Right renal cortex interstitium (tissue), 3 donors: ENCODE measurements at places on chromosomes 7 and 10. TPM values are rescaled to one million over a fixed set of nuclear protein-coding genes. Genes with fewer than 3 reads are reported as not detected.

DNA sequence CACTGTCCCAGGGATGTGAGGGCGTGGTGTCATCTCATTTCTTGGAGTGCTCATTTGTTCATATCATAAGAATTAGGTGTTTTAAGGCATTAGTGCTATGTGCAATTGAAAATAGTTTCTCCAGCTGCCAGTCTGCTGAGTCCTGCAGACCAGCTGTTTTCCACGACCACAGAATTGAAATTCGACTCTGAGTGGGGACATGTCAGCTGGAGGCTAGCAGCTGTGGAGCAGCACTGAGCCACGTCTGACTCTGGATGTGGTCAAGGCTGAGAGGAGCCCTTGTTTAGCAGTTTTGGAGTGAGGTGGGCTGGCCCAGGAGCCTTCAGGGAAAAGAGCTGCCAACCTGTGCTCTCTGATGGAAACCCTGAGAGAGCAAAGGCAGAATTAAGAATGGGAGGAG lies 156.3 kb upstream of the GRB10 start:
- DNase-seq = no peak

GRCh38 chr7:70466725-70467364 lies 665.1 kb upstream of the GALNT17 start:
- DNase-seq = no peak

- no peak for DNase-seq
Measured at GRCh38 chr10:24720096-24720495, 3.6 kb downstream of the ARHGAP21 start.

DNA sequence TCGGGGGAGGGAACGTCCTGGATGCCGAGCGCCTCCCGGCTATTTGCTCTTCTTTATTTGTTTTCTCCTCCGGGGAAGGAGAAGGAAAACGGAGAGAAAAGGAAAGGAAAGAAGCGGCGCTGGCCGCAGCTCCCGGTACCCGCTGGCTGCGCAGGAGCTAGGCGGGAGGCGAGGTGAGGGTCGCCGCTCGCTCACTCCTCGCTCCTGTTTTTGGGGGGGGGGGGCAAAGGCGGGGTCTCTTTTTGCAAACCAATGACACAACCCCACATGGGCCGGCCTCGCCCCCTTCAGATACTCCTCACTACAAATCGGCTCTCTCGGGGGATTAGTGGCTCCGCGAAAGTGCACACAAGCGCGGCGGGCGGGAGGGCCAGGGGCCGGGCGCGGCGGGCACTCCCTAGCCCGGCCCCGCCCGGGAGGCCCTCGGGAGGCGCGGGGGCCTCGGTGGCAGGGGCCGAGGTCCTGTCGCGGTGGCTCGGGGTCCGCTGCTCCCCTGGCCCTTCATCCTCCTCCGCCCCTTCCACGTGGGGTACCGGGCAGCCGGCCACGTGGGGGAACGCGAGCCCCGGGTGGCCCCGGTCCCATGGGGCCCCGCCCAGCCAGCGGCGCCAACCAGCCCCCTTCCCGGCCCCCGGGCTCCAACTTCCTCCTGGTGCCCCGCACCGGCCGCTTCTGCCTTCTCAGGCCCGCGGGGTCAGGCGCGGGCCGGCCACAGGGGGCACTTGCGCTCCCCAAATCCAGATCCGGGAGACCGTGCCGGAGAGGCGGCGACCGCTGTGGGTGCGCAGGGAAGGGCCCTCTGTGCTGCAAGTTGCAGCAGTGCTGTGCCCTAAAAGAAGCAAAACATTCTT lies 718 bp upstream of the CTBP2 start:
- no peak for DNase-seq

DNA sequence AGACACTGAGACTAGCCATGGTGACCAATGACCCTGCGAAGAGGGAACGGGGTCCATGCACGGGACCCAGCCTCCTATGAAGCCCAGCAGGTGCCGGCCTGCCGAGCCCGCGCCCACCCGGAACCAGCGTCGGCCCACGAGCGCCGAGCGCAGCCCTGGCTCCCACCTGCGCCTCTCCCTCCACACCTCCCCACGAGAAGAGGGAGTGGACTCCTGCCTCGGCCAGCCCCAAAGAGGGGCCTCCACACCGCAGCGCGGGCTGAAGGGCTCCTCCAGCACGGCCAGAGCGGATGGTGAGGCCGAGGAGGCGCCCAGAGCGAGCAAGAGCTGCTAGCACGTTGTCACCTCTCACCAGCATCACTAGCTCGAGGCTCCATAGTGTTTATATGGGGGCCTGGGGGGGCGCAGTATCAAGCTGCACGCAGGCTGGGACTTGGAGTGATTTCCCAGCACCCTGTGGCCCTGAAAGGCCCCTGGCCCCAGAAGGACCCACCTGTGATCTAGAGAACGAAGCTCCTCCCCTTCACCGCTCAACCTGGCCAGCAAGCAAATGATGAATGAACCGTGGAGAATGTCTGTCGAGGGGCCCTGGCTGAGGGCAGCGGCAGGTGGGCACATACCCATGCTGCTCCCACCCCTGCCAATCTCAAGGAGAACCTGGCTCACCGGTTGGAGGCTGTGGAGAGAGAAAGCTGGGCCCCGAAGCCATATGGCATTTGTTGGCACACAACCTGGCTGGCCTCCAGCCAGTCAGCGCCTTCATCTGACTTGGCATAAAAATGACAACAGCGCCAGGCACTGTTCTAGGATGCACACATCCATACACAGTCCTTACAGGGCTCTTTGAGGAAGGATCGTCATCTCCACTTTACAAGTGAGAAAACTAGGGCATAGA lies 30.7 kb downstream of the GHRHR start:
- no peak for DNase-seq

DNA sequence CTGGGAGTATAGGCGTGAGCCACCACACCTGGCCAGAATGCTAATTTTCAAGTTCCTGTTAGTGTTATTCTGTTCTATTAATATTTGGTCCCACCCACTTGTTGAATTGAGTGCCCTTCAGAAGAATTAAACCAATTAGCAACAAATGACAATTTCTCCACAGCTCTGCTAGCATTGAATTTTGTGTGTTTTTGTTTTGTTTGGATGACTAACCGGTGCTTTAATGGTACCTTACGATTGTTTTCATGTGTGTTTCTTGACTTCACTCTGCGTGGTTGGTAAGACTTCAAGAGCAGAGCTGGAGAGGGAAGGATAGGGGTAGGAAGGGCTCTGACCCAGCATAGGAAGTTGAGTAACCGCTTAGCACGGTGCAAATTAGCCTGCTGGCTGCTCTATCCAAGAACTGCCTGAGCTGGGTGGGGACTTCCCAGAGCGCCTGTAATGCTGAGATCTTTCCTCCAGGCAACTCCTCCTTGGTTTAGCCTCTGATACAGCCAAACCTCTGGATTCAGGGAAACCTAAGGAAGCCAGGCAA lies 4.6 kb downstream of the ARPC1B start:
- no peak for DNase-seq

DNA sequence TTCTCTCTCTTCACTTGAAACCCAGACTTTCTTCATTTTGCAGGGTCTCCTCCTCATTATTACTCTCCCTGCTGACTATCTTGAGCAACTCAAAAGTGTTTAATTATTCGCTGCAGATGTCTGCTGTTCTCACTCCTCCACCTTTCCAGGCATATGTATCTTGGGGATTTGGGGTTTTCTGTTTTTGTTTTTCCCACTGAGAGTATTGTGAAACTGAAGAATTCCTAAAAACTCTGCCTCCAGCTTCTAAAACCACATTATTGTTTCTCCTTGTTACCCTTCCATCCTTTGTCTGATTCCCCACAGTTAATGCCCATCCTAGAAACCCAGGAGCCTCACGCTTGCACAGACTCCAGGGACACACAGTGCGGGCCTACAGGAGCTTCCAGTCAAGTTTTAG lies 51.3 kb downstream of the WNT2 start:
- DNase-seq = no peak

GRCh38 chr10:102159051-102159597 lies 6.9 kb downstream of the NOLC1 start:
- DNase-seq = no peak

DNA sequence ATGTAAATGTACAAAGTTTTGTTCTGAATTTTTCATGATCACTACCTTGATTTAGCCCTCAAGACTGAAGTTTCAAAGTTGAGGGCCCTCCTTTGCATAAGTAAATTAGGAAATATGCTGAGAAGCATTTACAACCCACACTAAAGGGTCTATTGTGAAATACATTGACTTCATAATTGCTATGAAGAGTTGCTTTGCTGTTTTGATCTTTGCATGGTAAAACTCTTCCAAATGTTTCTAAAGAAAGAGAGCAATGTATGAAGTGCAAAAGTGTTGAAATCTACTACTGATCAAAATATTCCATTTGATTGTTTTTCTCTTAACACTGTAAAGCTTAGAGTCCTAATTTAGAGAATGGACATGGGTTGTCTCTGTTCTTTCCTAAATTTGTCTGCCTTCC lies 77.2 kb downstream of the C7orf25 start:
- no peak for DNase-seq

- no peak for DNase-seq
Measured at GRCh38 chr7:128408709-128409595, 830 bp downstream of the IMPDH1 start.

DNA sequence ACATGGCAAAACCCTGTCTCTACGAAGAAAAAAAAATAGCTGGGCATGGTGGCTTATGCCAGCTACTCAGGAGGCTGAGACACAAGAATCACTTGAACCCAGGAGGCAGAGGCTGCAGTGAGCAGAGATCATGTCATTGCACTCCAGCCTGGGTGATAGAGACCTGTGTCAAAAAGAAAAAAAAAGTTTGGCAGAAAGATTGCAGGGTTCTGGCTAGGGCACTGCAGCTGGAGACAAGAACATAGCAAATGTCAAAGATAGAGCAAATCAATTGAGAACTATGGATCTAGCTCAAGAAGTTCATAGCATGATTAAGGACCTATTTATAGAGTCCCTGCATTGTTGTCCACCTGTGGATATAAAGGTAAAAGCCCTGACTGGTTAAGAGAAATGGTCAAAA lies 79.5 kb downstream of the CACNA2D1 start:
- no peak for DNase-seq

DNA sequence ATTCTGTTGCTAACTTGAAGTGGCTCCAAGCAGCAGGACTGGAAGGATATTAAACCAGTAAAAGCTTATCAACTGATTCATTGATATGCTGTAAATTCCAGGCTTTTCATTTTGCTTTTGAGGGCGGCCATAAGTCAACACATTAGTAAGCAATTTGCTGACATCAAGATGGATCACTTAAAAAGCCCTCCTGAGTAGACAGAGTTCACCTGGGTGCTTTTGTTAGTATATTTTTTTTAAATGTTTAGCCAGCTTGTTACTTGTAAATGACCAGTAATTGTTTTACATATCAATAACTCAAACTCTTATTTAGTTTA lies 26.5 kb downstream of the RNF32 start:
- DNase-seq = no peak

DNA sequence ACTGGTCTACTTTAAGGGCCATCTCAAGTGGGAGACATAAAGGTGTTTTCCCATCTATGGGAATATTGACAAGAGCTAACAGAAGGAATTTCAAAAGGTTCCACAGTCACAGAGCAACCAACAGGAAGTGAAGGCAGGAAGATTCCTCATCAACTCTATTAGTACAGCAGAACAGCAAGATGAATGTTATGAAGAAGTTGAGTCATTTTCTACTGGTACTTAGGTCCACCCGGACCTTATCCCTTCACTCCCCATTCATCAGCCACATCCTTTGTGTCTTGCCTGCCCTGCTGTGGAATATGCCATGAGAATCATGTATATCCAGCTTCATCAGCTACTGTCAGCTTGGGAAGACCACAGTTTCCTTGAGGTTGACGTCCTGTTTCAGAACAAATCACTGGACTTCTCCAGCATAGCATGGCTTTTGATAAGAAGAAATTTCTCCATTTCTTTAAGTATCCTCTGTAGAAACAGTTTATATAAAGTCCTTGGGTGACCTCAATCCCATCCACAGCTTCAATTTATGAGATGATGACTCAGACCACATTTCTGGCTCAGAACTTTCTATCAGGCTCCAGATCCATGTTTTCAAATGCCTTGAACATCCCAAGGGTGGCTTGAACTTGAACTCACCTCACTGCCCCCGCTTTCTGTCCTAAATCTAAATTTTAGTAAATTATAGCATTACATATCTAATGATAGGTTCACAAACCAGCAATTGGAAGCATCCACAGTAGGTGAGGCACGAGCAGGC lies 84.9 kb upstream of the AGK start:
- no peak for DNase-seq

DNA sequence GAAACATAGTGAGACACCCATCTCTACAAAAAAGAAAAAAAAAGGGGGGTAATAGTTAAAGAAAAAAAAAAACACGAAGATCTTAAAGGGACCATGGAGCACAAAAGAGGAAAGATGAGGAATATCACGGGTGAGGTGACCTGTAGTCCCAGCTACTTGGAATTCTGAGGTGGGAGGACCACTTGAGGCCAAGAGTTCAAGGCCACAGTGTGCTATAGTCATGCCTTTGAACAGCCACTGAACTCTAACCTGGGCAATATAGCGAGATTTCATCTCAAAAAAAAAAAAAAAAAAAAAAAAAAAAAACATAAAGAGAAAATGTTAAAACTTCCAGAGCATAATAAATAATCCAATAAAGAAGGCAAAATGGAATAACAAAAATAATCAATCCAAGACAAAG lies 23.6 kb downstream of the AKR1D1 start:
- no peak for DNase-seq

DNA sequence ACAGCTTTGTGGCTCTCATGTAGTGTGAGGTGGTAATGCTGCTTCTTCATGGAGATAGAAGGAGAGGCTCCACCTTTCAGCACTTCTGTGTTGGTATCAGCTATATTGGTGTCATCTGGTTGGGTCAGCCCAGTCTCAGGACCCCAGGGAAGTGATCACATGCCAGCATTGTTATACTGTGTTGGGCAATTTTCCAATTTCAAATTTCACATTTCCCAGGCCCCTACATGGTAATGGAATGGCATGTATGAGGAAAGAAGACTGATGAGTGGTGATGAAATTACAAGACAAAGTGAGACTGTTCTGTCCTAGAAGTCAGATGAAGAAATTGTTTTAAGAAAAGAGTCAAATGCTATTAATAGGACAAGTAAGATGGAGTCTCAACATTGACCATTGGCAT lies 3.7 kb upstream of the AKR1C3 start:
- no peak for DNase-seq

DNA sequence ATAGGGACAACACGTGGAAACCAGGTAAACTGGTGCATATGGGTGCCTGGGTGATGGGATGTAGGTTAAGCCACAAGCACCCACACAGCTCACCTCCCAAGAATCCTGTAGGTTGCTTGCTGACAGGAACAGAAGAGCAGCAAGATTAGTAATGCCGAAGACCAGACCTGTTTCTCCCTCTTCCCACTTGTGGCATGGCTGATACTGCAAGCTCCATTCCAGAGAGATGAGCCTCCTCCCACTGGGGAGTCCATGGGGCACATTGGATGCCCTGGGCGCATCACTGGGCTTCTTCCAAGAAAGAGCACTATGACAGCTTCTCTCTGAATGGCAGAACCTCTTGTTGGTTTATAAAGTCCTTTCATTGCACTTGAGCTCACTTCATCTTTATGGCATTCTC lies 44.4 kb upstream of the LOXL4 start:
- no peak for DNase-seq

- no peak for DNase-seq
Measured at GRCh38 chr7:139004321-139005090, 23.3 kb upstream of the KIAA1549 start.

The SUN1 gene
- polyA plus RNA-seq = 109 TPM

The FKBP6 gene
- 0.25 TPM for polyA plus RNA-seq

The WASHC2C gene
- polyA plus RNA-seq = 63.7 TPM

The C1GALT1 gene
- 40.8 TPM for polyA plus RNA-seq

The LIPK gene
- not detected for polyA plus RNA-seq

The CPVL gene
- polyA plus RNA-seq = 68.7 TPM

The GALNT17 gene
- polyA plus RNA-seq = 4.0 TPM

The PLCE1 gene
- 36.8 TPM for polyA plus RNA-seq

The CHRM2 gene
- polyA plus RNA-seq = 3.4 TPM

The BBIP1 gene
- 49.5 TPM for polyA plus RNA-seq

The SOSTDC1 gene
- 52.8 TPM for polyA plus RNA-seq
